ENCODE measurements at places on chromosomes 4 and X.

DNA sequence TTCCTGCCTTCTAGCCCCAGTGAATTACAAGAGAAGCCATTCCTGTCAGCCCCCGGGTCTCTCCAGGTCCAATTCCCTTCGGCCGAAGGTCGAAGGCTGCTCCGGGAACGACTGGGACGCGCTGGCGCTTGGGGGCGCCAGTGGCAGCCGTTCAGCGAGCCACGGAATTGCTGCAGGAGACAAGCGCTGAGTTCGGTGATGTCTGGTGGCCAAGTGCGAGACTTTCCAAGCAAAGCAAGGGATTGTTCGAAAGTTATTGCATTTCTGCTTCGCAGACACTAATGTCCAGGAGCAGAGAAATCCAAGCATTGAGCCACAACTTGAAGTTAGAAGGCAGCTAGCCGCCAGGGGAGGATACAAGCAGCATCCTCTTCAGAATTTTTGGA lies 1.1 kb upstream of the DKK2 start:
- no peak for ATAC-seq

- peak; percentile 48 for ATAC-seq
Measured at GRCh38 chrX:152989292-152989658, 4.6 kb downstream of the PNMA5 start.

DNA sequence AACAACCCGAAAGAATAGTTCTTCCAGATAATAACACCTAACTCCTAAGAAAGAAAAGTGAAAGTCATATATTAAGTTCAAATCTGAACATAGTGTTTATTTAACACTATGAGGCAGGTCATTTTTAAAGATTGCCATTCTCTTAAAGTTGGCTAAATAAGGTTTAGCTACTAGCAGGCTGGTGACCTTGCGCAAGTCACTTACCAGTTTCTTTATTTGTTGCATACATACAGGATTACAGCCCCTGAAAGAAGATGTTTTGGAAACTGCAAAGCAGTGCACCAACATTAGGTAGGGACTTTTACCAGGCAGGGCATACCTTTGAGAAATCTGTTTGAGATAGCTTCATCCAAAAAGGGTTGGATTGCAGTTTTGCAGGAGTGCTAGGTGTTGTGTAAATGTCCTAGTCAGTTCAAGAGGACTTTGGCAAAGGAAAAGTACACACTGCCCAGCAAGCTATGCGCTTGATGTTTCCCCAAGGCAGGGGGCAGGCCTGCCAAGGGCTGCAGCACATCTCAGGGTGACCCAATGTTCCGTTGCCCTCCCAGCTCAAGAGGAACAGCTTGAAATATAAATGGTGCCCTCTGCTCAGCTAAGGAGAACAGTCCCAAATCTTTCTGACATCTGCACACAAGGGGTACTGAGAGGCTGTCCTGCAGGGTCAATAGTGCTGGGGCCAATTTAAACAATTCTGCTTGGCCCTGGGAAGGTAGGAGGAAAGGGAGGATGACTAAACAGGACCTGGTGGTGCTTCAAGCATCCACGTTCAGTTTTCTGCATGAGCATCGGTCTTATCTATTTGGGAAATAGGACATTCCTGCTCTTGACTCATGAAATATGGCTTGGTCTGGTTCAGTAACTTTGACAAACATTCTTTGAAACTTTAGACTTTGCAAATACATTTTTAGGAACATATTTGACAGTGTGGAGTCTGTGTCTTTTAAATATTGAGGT lies 130.8 kb downstream of the COL4A6 start:
- ATAC-seq = no peak

DNA sequence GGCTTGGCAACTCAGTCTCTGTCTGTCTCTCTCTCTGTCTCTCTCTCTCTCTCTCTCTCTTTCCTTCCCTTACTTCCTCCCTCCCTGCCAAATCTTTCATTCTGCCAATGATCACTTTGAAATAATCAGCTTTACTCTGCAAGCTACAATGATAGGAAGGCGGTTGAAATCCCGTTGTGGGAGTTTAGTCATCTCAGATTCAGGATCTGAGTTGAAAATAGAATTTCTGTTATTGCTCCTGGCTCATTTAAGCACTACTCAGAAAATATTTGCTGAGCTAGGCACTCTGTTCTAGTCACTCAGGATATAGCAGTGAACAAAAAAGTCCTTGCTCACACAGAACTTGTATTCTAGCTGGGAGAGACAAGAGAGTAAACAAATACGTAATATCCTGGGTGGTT lies 56.3 kb upstream of the DCTD start:
- no peak for ATAC-seq

- ATAC-seq = no peak
Measured at GRCh38 chrX:39399387-39399786, 598.1 kb downstream of the MID1IP1 start.

- no peak for ATAC-seq
Measured at GRCh38 chr4:105605493-105605892, 53.1 kb downstream of the ARHGEF38 start.

GRCh38 chr4:168604496-168605373 lies 107.9 kb downstream of the PALLD start:
- no peak for ATAC-seq

DNA sequence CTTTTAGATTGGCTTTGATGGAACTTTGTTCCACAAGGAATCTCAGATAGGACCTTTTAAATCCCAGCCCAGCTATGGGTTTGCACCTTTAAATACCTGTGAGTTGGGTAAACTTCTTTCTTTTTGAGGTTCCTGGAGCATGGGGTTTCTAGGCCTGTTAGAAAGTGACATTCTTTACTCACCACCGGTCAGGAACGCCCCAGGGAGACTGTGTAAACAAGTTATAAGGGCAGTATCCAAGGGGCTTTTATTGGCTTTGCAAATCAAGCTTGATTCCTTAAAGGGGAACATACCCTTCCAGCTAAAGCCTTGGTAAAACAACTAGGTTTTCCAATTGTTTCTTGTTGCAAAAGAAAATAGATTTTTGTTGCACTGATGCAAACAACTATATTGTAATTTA lies 93.4 kb downstream of the TENT5D start:
- no peak for ATAC-seq

- ATAC-seq = no peak
Measured at GRCh38 chr4:188660796-188661195, 521.6 kb downstream of the TRIML1 start.

DNA sequence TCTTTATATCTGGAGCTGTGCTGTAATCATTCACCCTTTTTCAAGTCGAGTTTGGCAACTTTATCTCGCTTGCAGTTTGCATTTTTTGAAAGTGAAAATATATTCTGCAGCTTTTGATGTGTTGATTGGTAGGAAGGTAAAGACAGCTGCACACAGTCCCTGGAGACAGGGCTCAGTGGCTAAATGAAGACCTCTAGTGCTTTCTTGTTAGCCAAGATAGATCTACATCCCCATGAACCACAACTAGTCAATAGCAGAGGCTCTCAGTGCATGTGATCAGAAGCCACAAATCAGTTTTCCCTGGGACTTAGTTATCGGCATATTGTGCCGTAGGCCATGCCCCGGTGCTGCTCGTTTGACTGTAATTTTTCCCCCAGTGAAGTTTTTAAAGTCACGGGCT lies 587.7 kb upstream of the PITX2 start:
- no peak for ATAC-seq

DNA sequence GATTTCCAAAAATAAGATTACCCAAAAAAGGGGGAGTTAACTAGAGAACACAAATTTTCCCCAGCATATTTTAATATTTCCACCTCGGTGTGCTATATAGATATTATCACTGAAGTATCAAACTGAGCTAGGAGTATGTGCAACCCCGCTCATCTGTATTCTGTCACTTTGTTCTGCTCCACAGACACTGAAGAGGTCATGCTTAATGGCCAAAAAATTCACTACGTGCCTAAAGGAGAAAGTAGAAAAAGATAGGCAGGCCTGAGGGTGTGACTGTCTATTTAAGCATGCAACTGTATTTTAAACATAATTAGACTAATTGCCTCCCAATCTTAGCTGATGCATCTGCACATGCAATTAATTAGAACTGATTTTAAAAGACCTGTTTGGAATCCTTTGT lies 24.5 kb downstream of the SH3RF1 start:
- ATAC-seq = no peak

DNA sequence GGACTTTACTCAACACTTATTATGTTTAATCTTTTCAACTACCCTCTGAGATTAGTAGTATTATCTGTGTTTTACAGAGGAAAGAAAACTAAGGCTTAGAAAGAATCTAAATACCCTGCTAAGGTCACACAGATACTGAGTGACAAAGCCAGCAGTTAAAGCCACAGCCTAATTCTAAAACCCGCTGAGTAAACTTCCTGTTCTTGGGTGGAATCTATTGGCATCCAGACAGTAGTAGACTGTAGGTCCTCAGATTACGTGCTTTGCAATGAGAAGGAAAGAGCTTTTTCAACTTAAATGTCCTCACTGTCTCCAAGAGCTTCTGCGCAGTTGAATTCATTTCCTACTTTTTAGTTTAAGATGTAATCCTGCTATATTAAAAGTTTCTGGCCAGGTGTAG lies 126.0 kb downstream of the TENM3 start:
- ATAC-seq = no peak

DNA sequence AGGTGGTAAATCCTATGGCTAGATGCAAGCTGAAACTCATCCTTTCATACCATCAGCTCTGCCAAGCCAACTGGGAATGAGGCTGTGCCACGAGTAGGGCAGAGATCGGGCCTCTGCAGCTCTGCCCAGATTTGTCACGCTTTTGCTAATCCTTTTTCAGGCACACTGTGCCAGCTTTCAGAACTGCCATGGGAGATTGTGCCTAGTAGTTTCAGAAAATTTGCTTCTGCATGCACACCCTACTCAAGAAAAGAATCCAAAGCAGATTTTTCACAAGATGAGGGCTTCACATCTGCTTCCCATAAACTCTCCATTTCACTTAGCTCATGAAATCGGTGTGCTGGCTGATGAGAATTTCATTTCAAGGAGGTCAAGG lies 3.3 kb upstream of the ADH7 start:
- ATAC-seq = no peak

GRCh38 chr4:169933531-169933930 lies 92.7 kb downstream of the MFAP3L start:
- ATAC-seq = no peak

DNA sequence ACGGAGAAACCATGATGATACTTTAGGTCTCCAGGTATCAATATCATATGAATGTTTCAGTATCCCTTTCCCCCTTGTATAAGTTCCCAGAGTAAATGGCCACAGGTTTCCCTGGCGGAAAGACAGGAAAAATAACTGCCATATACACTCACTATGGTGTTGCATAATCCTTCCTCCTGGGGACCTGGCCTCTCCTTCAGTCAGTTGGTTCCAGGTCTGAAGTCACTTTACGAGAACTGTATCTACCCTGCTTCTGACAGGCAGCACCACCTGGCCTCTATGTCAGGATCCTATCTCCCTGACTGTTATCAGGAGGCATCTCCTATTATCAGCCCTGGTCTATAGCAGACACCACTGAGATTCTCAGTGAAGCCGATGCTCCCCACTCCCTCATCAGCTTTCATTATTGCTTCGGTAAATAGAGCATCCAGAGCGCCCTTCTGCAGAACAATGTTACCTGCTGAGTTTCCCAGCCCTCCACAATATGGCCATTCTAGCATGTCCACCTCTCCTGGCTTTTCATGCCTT lies 22.6 kb downstream of the HAUS3 start:
- no peak for ATAC-seq

GRCh38 chrX:43380704-43381103 lies 275.4 kb upstream of the MAOA start:
- no peak for ATAC-seq

DNA sequence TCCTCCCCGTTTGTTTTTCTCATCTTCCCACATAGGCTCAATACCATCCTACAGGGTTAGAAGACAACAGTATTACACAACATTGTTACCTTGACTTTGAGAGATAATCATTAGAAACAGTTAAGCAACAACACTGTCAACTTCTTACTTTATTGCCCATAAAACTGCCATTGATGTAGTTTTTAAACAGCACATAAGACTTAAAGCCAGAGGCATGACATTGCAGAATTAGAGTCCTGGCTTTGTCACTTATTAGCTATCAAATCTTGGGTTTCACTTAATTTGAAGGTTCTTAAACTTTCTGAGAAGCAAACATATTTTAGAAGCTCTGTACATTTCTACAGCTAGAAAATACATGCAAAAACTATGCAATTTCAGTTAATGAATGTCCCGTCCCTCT lies 41.8 kb downstream of the EIF4E start:
- ATAC-seq = no peak

- ATAC-seq = no peak
Measured at GRCh38 chr4:89111833-89112563, 665 bp downstream of the TIGD2 start.

DNA sequence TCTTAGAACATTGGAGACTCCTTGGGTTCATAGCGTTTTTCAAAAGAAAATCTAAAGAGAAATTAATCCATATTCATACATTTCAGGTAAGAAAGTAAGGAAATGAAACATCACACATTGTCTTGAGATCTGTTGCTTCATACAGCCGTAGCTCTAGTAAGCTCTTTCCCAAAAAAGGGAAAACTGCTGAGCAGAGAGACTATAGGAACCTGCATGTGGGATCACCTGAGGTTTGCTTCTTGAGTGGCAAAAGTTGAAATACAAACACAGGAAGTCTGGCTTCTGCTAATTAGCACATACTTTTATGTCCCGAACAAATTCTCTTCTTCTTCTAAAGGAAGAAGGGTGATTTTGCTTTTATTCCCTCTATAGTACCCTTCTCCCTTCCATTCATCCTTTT lies 57.7 kb downstream of the MRPL1 start:
- ATAC-seq = no peak

GRCh38 chrX:115952417-115953092 lies 218.0 kb upstream of the AGTR2 start:
- no peak for ATAC-seq

- ATAC-seq = no peak
Measured at GRCh38 chr4:73856518-73856917, 3.4 kb downstream of the PF4V1 start.

DNA sequence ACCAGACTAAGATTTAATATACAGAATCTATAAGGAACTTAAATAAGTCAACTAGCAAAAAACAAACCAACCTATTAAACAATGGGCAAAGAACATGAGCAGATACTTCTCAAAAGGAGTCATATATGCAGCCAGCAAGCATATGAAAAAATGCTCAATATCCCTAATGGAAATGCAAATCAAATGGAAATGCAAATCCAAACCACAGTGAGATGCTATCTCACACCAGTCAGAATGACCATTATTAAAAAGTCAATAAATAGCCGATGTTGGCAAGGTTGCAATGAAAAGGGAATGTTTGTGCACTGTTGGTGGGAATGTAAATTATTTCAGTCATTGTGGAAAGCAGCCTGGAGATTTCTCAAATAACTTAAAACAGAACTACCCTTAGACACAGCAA lies 97.0 kb upstream of the SLC6A14 start:
- no peak for ATAC-seq
